CD4-positive, alpha-beta memory T cell (primary cell): ENCODE measurements at places on chromosomes 12 and 14.

DNA sequence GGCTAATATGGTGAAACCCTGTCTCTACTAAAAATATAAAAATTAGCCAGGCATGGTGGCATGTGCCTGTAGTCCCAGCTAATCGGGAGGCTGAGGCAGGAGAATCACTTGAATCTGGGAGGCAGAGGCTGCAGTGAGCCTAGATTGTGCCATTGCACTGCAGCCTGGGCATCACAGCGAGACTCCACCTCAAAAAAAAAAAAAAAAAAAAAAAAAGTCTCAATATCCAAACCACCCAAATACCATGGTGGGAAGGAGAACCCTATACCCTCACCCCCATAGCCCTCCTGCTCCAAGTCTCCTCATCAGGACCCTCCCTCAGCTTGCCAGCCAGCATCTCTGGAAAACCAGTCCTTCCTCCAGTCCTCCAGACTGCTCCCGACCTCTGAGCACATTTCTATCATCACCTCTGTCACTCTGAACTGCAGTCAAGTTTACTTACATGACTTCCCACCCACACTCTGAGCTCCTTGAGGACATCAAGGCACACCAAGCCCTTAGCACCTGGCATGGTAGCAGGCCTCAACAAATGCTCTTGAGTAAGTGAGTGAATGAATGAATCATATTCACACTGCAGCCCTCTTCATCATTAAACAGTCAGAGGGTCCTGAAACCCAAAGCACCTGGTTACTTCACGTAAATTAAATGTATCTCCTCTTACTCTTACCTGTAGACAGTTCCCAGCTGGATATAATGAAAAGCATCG is 35.2 kb downstream of the NT5DC3 start:
- DNase-seq = no peak

DNA sequence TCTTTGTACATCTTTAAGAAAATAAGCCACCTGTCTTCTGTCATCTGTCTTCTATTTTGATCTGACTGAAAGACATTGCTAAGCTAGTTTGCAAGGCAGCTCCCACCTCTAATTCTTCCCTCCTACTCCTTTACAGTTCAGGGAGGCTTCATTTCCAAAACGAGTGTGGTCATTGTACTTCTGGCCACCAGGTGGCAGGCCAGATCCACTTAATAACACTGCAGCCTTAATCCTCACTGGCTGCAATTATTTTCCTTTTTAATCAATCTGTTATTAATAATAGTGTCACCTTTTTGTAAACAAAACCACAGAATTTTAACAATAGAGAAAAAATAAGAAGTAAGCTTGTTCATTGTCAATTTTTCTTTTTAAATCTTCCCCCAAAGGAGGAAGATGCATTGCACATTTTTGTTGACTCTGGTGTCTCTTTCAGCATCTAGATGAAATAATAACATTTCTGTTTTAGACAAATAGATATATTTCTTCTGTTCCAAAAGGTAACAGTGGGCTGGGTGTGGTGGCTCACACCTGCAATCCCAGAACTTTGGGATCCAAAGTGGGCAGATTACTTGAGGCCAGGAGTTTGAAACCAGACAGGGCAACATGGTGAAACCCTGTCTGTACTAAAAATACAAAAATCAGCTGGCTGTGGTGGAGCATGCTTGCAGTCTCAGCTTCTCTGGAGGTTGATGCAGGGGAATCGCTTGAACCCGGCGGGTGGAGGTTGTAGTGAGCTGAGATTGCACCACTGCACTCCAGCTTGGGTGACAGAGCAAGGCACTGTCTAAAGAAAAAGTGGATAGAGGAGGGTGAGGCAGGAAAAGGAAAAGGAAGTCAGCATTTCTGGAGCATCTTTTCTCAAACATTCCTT is 23.3 kb downstream of the GABARAPL1 start:
- peak; percentile 38 for DNase-seq

- DNase-seq = no peak
Observed at GRCh38 chr12:100666588-100666987, 93.1 kb downstream of the GAS2L3 start.

DNA sequence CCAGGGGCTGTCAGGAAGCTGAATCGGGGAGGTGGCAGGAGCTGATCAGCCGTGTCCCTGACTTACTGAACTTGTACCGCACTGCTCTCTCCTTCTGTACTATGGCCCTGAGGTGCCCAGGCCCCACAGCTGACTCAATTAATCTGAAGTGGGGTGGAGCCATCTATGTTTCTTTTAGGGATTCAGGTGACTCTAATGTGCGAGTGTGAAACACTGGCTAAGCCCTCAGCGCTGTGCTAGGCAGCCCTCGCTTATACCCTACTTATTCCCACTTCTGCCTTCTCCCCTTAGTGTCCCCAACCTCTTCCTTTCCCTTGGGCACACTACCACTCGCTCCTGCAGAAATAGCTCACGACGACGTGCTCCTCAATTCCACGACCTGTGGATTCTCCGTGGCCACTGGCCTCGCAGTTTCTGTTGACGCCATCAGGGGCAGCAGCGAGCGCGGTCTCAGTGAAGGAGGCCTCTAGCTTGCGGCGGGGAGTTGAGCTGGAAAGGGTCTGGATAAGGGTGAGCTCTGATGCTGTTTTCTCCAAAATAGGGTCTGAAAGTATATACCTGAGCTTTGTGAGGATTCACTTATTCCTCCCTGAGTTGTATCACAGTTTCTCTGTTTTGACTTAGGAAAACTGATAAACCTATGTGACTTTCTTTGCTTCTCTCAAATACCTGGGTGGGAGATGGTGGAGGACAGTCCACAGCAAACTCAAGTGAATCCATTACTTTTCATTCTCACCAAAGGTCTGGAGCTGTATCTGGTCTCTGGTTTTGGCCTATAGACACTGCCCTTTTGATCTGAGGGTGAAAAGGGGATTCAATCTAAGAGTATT is 167.6 kb downstream of the SLC41A2 start:
- DNase-seq = peak; percentile 24
